NCI-H1092 (cell line): ENCODE measurements at places on chromosomes 6 and 20.
A peak's percentile ranks its signal among the peaks of the same experiment; 100 is the strongest.

DNA sequence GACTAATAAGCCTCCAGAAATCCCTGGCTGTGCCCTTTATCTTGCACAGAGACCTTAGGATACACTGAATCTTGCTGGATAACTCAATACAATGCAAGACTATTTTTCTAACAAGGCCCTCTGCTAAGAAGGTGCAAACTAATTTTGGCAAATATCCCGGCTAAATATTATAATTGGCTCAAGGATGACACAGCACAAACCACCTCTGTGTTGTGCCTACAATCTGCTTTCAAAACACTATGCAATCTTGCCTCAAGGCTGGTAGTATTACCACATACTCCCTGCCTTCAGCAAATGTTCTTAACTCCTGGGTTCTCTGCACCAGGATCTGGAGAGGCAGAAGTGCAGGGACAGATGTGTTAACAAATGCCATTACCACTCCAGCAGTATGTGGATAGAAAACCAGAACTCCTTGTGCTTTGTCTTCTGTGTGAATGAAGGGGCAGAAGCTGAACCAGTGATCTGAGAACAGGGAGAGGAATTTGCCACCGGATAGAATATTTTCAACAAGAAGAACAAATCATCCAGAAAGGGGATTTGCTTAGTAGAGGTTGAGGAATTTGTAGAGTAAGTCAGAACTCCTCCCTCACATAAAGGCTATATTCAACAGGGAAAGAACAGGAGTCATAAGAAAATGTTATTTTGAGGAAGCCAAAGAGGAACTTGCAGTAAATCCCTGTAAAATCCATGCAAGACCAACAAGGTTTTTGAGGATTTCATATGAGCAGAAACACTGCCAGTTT, 74.1 kb upstream of the SLC4A11 start:
- DNase-seq, result no peak

- no peak for DNase-seq
Measured at GRCh38 chr20:21272279-21272678, 30.9 kb upstream of the XRN2 start.

GRCh38 chr6:257774-258173, 34.5 kb upstream of the DUSP22 start:
- no peak for DNase-seq

- DNase-seq, result no peak
Measured at GRCh38 chr6:35955071-35955470, 34.2 kb upstream of the SRPK1 start.

DNA sequence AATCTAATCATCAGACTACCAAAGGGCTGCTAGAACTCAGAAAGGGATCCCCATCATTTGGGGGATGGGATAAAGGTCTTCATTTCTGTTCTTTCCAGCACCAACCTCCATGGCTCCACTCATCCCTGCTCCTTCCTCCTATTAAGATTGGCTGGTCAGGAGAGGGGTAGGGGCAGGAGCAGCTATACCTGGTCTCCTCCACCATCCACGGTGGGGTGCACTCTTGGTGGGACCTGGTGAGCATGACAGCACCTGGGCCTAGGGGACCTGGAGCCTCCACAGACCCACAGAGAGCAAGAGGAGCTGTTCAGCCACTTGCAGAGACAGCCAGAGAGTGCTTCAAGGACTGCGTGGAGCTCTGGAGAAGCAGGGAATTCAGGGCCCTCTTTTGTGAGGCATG, 6.1 kb upstream of the ULBP2 start:
- DNase-seq, result no peak

DNA sequence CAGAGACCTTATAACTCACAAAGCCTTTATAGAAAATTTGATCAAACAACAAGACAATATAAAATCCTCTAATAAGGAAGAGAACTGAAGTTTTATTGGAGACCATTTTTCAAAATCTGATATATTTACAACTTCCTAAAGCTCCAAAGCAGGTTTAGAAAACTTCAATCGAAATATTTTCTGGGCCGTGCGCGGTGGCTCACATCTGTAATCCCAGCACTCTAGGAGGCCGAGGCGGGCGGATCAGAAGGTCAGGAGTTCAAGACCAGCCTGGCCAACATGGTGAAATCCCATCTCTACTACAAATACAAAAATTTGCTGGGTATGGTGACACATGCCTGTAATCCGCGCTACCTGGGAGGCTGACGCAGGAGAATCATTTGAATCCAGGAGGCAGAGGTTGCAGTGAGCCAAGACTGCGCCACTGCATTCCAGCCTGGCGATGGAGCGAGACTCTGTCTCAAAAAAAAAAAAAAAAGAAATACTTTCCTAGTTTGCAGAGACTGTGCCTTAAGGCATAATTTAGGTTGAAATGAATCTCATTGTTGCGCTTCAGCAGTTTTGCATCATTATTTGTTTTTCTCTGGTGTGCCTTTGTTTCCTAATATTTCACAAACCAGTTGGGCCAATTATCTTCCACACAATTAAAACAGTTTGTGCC, 60.6 kb upstream of the ASIP start:
- DNase-seq, result no peak

- no peak for DNase-seq
Measured at GRCh38 chr6:129882510-129883023, 21.5 kb upstream of the TMEM244 start.

DNA sequence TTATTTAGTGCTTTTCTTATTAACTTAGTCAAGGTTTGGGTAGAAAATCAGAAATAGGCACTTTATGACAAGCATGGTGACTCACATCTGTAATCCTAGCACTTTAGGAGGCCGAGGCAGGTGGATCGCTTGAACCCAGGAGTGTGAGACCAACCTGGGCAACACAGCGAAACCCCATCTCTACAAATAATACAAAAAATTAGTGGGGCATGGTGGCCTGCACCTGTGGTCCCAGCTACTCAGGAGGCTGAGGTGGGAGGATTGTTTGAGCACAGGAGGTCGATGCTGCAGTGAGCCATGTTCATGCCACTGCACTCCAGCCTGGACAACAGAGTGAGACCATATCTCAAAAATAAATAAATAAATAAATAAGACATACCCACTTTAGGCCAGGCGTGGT, 51.3 kb upstream of the THEMIS start:
- DNase-seq, result no peak

DNA sequence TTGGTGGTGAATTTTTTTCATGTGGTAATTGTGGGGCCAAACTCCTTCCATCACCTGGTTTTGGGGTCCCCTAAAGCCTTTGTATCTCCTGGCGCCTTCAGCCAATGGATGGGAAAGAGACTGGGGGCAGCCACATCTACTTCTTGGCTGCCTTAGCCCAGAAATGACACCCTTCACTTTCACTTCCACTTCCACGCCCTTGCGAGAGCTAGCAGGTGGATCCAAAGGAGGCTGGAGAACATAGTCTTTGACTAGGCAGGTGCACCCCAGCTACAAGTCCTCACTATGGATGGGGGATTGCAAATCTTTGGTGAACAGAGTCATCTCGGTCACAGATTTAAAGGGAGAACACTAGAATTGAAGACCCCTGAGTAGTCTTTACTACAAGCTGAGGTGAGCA, 70.8 kb downstream of the NDUFAF5 start:
- no peak for DNase-seq

- DNase-seq, result no peak
Measured at GRCh38 chr6:134669485-134669884, 280.4 kb downstream of the ALDH8A1 start.

DNA sequence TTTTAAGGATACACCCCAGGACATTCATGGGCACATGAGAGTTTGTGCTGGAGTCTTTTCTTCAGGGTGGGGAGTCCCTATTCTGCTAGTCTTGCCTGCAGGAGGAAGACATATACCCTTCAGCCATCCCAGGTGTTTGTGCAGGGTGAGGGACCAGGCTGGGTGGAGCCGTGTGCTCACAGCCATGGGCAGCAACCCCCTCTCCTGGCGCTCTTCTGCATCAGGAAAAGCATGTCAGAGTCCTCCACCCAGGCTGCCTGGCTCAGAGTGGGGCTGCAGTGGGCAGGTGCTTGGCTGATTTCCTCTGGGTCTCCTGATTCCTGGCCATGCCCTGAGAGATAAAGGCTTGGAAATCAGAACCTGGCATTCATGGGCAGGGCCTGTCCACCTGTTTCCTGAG, 22.7 kb upstream of the MLN start:
- DNase-seq, result no peak

DNA sequence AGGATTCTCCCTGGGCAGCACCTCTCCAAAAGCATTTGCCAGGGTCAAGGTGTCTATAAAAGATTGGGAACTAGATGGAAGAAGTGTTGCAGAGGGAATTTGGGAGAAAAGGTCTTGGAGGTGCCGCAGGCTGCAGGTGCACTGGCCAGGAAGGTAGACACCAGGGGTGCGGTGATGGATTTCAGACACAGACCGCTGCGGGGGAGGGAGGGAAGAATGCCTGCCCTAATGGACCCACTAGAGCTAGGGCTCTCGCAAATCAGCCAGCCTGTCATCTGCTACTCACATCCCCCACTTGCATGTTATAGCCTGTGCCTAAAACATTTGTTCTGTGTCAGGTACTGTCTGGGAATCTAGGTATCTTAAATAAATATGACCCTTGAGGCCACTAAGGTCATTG, 193.6 kb upstream of the SLC24A3 start:
- no peak for DNase-seq

DNA sequence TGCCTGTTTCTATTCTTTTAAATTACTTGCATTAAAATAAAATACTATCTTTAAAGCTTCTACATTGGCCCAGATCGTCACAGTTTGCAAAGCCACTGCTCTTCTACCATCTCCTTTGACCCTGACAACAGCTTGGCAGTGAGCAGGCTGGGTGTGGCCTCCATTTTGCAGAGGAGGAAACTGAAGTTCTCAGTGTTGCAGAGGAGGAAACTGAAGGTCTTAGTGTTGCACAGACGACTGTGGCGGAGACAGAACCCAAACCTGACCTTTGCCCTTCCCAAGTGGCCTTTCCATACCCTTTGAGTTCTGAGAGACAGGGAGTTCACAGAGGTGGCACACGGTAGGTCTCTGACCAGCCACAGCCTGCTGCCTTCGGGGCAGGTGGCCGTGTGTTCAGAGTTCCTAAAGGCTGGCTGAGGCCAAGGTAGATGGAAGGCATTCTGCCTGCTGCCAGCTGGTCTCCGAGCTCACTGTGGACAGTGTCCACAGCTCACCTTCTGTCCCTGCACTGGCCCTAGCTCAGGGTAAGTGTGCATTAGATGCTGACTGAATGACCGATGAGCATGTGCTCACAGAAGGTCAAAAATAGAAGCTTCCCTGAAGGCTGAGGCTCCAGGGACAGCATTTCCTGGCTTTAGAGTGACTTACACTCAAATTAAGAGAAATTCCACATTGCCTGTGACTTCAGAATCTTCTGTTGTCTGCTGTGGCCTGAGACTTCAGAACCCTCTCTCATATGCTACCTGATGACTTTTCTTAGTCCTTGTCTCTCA, 113.5 kb upstream of the SLC24A3 start:
- DNase-seq, result no peak

GRCh38 chr6:35142588-35143569, 1.7 kb upstream of the TCP11 start:
- no peak for DNase-seq

DNA sequence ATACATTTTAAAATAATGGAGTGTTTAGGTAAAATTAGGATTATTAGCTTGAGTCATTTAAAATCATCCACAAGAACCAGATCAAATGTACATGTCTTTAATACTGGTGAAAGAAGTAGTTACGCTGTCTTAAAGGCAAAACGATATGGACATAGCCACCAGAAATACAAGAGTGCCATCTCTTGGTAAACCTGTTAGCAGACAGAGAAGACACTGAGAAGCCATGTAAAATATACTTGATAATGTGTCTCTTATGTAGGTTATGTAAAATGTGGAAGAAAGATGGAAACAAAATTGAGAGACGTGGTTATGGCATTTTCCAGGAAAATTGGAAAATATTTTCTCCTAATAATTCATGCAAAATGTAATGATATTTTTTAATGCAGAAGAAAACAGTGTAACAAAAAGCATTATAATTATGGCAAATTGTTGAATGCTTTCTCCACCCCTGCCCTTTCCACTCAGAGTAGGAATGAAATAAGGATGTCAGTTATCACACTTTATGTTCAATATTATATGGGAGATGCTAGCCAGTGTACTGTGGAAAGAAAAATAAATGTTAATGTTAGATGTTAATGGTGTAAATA, 12.2 kb upstream of the SLC17A2 start:
- DNase-seq, result peak; percentile 4

GRCh38 chr20:3890398-3890751, 1.2 kb downstream of the PANK2 start:
- no peak for DNase-seq

- no peak for DNase-seq
Measured at GRCh38 chr6:39755231-39755630, 30.0 kb upstream of the KIF6 start.

DNA sequence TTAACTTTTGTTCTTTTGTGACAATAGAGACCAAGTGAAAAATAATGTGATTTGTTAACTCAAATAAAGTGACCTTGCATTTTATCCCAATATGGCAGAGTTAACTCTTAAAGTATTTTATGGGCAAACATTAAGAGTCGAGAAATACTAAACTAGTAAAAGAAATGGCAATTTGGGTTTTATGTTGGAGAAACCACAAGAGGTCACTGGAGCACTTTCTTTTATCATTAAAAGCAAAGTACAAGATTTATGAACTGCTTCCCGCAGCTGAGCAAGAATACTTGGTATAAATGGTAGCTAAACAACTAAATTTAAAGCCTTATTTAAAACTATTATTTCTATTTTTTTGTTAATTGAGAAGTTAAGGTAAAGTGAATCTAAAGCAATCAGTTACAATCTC, 33.5 kb upstream of the MCM9 start:
- DNase-seq, result no peak

DNA sequence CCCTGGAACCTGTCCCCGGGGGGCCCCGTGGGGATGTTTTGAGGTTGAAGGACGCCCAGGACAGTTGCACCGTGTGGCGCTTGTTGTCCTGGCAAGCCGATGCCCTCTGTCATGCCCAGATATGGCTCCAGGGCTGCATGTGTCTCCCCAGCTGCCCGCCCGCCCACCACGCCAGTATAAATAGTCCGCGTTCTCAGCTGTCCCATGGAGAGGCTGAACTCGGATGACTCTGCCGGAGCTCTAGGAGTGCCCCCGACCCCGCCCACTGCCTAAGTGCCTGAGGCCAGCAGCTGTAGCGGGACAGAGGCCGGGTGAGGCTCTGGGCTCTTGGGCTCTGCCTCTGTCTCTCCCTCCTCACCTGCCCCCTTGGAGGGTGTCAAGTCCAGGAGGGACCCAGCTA, 83.0 kb upstream of the GATA5 start:
- DNase-seq, result no peak

DNA sequence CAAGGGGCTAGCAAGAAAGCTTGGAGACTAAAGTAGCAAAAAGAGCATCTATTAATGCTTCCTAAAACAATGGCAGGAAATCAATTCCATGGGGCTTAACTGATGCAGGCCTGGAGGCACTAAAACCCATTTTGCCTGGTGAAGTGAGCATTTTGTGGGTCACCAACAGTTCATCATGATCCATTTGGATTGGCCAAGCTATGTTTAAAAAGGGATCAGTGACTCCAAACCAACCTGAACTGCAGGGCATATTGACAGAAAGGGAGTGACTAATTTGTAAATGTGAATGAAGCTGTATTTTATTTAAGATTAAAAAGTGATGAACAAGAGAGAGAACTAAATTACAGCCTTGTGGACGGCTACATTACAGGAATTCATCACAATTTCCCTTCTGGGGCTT, 132.0 kb downstream of the PCSK2 start:
- DNase-seq, result no peak
